ENCODE measurements at places on chromosomes 12 and 14. TPM values are rescaled to one million over a fixed set of nuclear protein-coding genes. Genes with fewer than 3 reads are reported as not detected.
A peak's percentile ranks its signal among the peaks of the same experiment; 100 is the strongest.

DNA sequence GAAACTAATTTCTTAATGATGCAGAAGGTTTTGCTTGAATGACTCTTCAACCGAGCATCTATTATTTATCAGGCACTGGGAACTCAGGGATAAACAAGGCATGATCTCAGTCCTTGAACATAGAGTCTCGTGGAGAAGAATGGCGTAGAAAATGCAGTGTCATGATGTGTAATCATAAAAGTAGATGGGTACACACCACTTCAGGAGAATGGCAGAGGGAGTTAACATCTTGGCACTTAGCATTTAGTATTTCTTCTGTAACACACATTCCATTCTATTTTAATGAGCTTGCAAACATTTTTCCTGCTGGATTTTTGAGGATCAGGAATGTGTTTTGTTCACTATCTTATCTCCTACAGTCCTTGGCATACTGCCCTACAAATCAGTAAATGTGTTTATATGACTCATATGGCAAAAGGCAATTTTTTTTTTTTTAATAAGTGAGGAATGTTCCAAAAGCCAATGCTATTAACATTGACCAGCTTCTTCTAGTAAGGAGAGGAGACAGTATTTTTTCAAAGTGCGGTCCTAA is 3.8 kb downstream of the TXNRD1 start:
- peaks cover 54% of the 10 kb centered on the region for H3K4me1 ChIP-seq
- no peaks in the 10 kb centered on the region for H3K36me3 ChIP-seq
- H3K27me3 ChIP-seq = peaks cover 5% of the 10 kb centered on the region
- no peak for DNase-seq

DNA sequence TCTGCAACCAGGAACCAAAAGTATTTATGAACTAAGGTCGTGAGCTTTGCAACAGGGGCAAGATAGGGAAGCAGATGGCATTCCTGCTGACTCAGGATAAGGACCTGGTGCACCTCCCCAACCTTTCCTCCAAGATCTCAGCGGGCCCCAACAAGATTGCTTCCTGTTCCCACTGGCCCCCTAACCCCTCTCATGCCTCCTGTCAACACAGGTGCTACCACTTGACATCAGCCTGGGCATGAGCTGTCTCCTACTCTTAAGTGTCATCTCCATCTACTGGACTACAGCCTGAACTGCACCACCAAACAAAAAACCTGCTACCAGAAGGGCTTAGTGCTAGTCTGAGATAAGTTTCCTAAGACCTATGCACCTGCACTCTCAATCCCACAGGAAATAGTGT is 32.7 kb downstream of the MED6 start:
- H3K4me1 ChIP-seq = peaks cover 14% of the 10 kb centered on the region
- H3K27ac ChIP-seq = no peak overlapping the region
- H3K4me3 ChIP-seq = no peak overlapping the region
- peaks cover 66% of the 10 kb centered on the region for H3K36me3 ChIP-seq
- no peaks in the 10 kb centered on the region for H3K27me3 ChIP-seq
- DNase-seq = peak; percentile 16

GRCh38 chr12:106078358-106079010 is 60.3 kb downstream of the NUAK1 start:
- no peaks in the 10 kb centered on the region for H3K36me3 ChIP-seq
- H3K27ac ChIP-seq = no peak overlapping the region
- DNase-seq = no peak

- no peaks in the 10 kb centered on the region for H3K4me1 ChIP-seq
- H3K27ac ChIP-seq = no peak overlapping the region
- DNase-seq = no peak
These were observed 45.1 kb upstream of the HMGA2 start for GRCh38 chr12:65779091-65779642.

DNA sequence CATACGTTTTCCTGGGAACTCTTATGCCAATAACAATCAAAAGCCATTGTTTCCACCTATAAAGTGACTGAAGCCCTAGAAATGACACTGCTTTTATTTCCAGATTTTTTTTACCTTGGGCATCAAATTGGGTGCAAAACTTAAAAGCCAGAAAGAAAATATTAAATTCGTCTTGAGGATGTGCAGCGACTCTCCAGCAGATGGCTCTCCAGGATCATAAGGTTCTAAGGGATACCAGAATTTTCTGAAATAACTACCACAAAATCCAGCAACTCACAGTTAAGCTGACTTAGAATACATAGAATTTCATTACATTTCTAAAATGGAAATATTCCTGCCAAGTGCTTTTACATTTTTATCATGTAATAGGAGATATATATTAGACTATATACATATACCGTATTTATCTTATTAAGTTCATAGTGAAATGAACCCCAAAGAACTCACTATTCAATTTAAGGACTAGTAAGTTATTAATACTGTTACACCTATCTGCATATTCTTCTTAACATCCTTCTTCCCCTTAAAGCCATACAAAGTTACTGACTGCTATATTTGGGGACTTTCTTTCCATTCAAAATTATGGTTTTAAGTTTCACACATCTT is 44.0 kb downstream of the ARMH4 start:
- peaks cover 6% of the 10 kb centered on the region for H3K4me1 ChIP-seq
- H3K4me3 ChIP-seq = no peak overlapping the region
- H3K36me3 ChIP-seq = no peaks in the 10 kb centered on the region
- no peak overlapping the region for H3K27ac ChIP-seq
- peaks cover 9% of the 10 kb centered on the region for H3K27me3 ChIP-seq
- peak; percentile 49 for DNase-seq

GRCh38 chr14:97442363-97442762 is 645.2 kb downstream of the VRK1 start:
- no peaks in the 10 kb centered on the region for H3K36me3 ChIP-seq
- H3K27ac ChIP-seq = peak overlapping the region; percentile 96
- no peaks in the 10 kb centered on the region for H3K27me3 ChIP-seq
- peak; percentile 60 for DNase-seq
- H3K4me1 ChIP-seq = peaks cover 25% of the 10 kb centered on the region

DNA sequence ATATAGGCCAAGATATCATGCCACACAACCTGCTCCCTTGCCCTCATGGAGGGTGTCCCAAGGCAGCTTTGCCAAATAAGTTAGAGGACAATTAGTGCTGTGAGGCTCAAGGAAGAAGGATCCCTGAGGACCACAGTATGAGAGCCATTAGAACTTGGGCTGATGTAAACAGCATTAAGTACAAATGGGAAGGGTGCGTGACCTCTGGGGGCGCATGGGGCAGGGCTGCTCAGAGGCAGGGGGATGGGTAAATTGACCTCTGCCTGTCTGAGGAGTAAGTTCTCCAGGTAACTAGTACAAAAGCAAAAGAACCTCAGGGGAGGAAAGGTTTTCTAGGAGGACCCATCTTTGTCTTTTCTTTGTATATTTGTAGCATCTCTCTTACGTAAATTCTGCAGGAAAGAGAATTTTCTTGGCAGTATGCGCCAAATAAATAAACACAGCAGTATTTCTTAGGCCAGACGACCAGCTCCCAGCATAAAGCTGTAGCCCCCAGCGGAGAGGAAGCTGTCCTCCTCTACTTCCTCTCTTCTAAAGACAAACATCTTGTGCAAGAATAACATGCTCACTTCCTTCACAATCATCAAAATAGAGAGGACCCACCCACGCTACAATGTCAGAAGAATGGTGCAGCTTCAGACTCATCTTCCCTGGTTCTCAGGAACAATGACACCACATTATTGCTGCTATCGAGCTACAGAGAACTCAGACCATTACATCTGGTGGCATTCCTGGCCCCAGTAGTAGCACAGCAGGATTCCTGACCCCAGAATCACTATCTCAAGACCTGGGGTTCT is 16.4 kb upstream of the VWF start:
- H3K4me3 ChIP-seq = no peak overlapping the region
- H3K27me3 ChIP-seq = no peaks in the 10 kb centered on the region

GRCh38 chr14:59944909-59945308 is 25.0 kb downstream of the LRRC9 start:
- no peak for DNase-seq
- no peak overlapping the region for H3K4me3 ChIP-seq
- H3K27ac ChIP-seq = no peak overlapping the region
- no peaks in the 10 kb centered on the region for H3K36me3 ChIP-seq
- H3K27me3 ChIP-seq = peaks cover 6% of the 10 kb centered on the region

DNA sequence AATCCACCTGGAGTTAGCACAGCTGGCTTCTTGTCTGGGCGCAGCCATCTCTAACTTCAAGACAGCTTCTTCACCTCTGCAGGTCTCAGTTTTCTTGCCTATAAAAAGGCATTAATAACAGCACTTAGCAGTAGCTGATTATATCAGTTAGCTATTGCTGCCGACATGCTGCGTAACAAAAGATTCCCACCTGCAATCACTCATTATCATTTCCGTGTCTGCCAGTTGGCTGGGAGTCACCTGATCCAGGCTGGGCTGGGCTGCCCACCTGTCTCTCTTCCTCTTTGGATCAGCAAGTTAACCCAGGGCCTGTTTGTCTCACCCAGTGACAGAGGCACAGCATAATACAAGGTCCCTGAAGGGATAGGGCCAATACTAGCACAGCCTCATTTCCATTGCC is 109.7 kb downstream of the SCARB1 start:
- no peaks in the 10 kb centered on the region for H3K36me3 ChIP-seq
- H3K27me3 ChIP-seq = peaks cover 26% of the 10 kb centered on the region
- H3K27ac ChIP-seq = no peak overlapping the region
- peaks cover 8% of the 10 kb centered on the region for H3K4me1 ChIP-seq

GRCh38 chr12:101414533-101415119 is 7.1 kb upstream of the ARL1 start:
- no peak overlapping the region for H3K27ac ChIP-seq
- DNase-seq = no peak
- H3K4me3 ChIP-seq = no peak overlapping the region
- H3K27me3 ChIP-seq = no peaks in the 10 kb centered on the region

DNA sequence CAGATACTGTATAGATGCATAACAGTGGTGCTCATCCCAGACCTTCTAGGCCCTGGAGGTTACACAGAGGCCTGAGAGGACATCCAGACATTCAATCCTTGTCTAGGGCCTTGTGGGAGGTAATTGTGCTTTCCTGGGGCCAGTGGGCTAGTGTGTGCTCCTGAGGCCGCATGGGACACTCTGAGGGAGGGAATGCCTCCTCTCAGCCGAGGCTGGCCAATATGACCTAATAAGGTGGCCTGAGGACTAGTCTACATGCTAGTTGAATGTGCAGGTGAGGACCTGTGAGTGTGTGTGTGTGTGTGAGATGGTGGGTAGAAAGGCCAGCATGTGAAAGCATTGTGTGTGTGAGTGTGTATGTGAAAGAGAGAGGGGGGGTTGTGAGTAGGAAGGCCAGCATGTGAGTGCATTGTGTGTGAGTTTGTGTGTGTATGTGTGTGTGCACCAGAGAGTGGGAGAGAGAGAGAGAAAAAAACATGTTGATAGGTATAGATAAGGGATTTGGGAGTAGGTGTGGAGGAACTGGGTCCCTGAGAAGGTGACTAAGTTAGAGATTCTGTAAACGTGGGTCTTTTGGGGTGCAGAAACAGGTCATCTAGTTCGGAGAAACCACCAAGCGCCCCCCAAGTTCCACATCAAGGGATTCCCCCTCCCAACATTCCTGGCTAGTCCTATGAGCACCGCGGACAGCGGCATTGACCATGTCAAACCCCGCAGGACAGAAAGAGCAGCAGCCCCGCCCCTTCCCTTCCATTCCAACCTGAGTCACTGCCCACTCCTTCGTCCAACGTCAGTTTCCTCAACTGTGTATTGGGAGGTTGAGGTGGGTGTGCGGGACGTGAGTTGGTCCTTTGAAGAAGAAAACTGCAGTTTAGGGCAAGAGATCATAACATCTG is 9.7 kb upstream of the KRT81 start:
- peaks cover 11% of the 10 kb centered on the region for H3K4me1 ChIP-seq
- H3K27ac ChIP-seq = no peak overlapping the region
- H3K36me3 ChIP-seq = no peaks in the 10 kb centered on the region
- no peak for DNase-seq

GRCh38 chr14:68124050-68124449 is 304.5 kb downstream of the RAD51B start:
- no peaks in the 10 kb centered on the region for H3K27me3 ChIP-seq
- H3K36me3 ChIP-seq = peaks cover 2% of the 10 kb centered on the region

- DNase-seq = no peak
- no peaks in the 10 kb centered on the region for H3K36me3 ChIP-seq
- no peak overlapping the region for H3K4me3 ChIP-seq
These were observed 75.1 kb upstream of the NUDT4 start for GRCh38 chr12:93302331-93303229.

GRCh38 chr12:1634590-1635191 is 5.7 kb downstream of the WNT5B start:
- DNase-seq = peak; percentile 75
- peaks cover 9% of the 10 kb centered on the region for H3K4me1 ChIP-seq
- peaks cover 48% of the 10 kb centered on the region for H3K27me3 ChIP-seq
- H3K4me3 ChIP-seq = no peak overlapping the region
- no peaks in the 10 kb centered on the region for H3K36me3 ChIP-seq

DNA sequence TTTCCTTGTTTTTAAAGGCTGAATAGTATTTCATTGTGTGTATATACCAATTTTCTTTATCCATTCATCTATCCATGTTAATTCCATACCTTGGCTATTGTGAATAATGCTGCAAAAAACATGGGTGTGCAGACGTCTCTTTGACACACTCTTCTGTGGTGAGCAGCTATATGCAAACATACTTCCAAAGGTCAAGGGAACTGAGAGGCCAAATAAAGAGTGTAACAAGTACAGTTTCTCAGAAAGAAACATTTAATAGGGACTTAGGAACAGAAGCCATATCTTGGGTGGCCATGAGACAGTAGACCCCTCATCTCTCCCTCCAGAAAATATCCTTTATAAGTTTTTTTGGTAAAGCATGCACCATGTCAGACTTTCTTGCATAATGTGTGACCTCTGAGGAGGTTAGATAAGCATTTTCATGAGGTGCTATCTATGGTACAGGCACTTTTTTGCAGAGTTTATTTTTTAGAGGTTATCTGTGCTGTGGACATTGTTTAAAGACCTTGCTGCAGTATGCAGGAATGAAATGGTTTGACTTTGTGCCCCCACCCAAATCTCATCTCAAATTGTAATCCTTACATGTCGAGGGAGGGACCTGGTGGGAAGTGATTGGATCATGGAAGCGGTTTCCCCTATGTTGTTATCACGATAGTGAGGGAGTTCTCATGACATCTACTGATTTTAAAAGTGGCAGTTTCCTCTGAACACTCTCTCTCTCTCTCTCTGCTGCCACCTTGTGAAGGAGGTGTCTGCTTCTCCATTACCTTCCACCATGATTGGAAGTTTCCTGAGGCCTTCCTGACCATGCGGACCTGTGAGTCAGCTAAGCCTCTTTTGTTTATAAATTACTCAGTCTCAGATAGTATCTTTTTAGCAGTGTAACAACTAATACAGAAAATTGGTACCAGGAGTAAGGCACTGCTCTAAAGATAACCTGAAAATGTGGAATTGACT is 1202.3 kb downstream of the GALC start:
- no peaks in the 10 kb centered on the region for H3K36me3 ChIP-seq
- H3K4me3 ChIP-seq = no peak overlapping the region
- DNase-seq = no peak
- no peaks in the 10 kb centered on the region for H3K27me3 ChIP-seq
- H3K4me1 ChIP-seq = no peaks in the 10 kb centered on the region

GRCh38 chr12:121170611-121171260 is 38.1 kb downstream of the P2RX7 start:
- no peak overlapping the region for H3K4me3 ChIP-seq
- peaks cover 18% of the 10 kb centered on the region for H3K36me3 ChIP-seq
- H3K27me3 ChIP-seq = no peaks in the 10 kb centered on the region

GRCh38 chr14:68274725-68275124 is 455.1 kb downstream of the RAD51B start:
- H3K4me3 ChIP-seq = no peak overlapping the region
- no peak for DNase-seq

The FAM181A gene
- total RNA-seq = not detected

The DNAH10 gene
- total RNA-seq = 0.19 TPM

The CCDC38 gene
- total RNA-seq = not detected

The NID2 gene
- total RNA-seq = not detected

The MAP1LC3B2 gene
- 1.2 TPM for total RNA-seq

The NRIP2 gene
- total RNA-seq = not detected

The MMP17 gene
- total RNA-seq = 0.87 TPM

The ZDHHC22 gene
- not detected for total RNA-seq

The CMA1 gene
- total RNA-seq = not detected

The TAS2R46 gene
- 0.55 TPM for total RNA-seq

The DIP2B gene
- 23.7 TPM for total RNA-seq

The TMPRSS12 gene
- not detected for total RNA-seq

Data from activated CD4-positive, alpha-beta memory T cell treated with anti-CD3 and anti-CD28 coated beads for 36 hours (primary cell).